Naive thymus-derived CD4-positive, alpha-beta T cell (primary cell): ENCODE measurements at places on chromosomes 1 and 21. TPM values are rescaled to one million over a fixed set of nuclear protein-coding genes. Genes with fewer than 3 reads are reported as not detected.

CELA2B gene
- total RNA-seq, result not detected in 2 replicates

C1QC gene
- total RNA-seq, result 5.2 TPM

SLC35F3 gene
- total RNA-seq, result not detected

CCDC30 gene
- total RNA-seq, result 4.0 TPM

CD1C gene
- total RNA-seq, result 0.32 TPM

CACNA1S gene
- not detected for total RNA-seq

ANGPTL3 gene
- total RNA-seq, result not detected in 2 replicates

KCNA3 gene
- total RNA-seq, result 108 TPM

PCBP3 gene
- 1.2 TPM for total RNA-seq

ERRFI1 gene
- total RNA-seq, result 1.7 TPM

MATN1 gene
- 0.08 TPM for total RNA-seq

AMPD1 gene
- total RNA-seq, result not detected

SYT2 gene
- total RNA-seq, result not detected

RUNX3 gene
- total RNA-seq, result 71.4 TPM

ANKRD35 gene
- not detected for total RNA-seq

SGIP1 gene
- total RNA-seq, result not detected in 2 replicates

GLIS1 gene
- not detected for total RNA-seq

MXRA8 gene
- 0.86 TPM for total RNA-seq

ZFP69B gene
- total RNA-seq, result 2.2 TPM

ATAD3C gene
- 1.5 TPM for total RNA-seq

THEMIS2 gene
- 48.8 TPM for total RNA-seq

DIO1 gene
- not detected for total RNA-seq

SPRR4 gene
- not detected for total RNA-seq
